ENCODE measurements at places on chromosomes 3 and 15. TPM values are rescaled to one million over a fixed set of nuclear protein-coding genes. Genes with fewer than 3 reads are reported as not detected.
A peak's percentile ranks its signal among the peaks of the same experiment; 100 is the strongest.

Gene FMN1
- 93.9 TPM for total RNA-seq

Gene LSAMP
- 11.0 TPM for total RNA-seq

Gene GABRR3
- total RNA-seq = not detected

Gene ADAMTSL3
- total RNA-seq = 9.4 TPM

Gene GRAMD1C
- 3.7 TPM for total RNA-seq

Gene CADM2
- 4.6 TPM for total RNA-seq

Gene IGSF11
- total RNA-seq = not detected

Gene CAND2
- total RNA-seq = 5.7 TPM

Gene GABPB1
- 20.8 TPM for total RNA-seq

Gene ANKRD63
- 5.2 TPM for total RNA-seq

GRCh38 chr3:63798544-63798943 lies 20.6 kb upstream of the C3orf49 start:
- no peak overlapping the region for H3K4me3 ChIP-seq
- H3K36me3 ChIP-seq = no peaks in the 10 kb centered on the region
- DNase-seq = no peak

DNA sequence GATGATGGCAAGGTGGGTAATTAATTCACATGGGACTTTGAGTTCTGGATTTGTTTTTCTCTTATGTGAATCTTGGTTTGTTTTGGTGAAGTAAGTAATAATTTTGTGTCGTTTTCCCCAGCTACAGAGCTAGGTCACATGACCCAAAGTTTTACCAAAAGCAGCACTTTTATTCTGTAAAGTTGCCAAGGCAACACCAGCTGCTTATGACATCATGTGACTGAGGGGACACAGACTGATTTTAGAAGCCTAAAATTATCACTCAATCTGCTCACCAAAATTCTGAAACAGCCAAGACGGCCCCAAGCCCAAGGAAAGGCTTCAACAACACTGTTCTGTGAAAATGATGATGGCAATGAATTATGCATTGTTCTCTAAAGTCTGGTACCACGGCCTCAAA lies 63.9 kb downstream of the MEX3B start:
- no peak overlapping the region for H3K4me3 ChIP-seq
- H3K4me1 ChIP-seq = no peaks in the 10 kb centered on the region
- H3K27me3 ChIP-seq = no peaks in the 10 kb centered on the region
- no peak for DNase-seq
- no peaks in the 10 kb centered on the region for H3K36me3 ChIP-seq
- H3K27ac ChIP-seq = no peak overlapping the region

GRCh38 chr3:50271314-50271936 lies 2.5 kb downstream of the SEMA3B start:
- no peak overlapping the region for H3K27ac ChIP-seq
- peaks cover 52% of the 10 kb centered on the region for H3K4me1 ChIP-seq
- DNase-seq = no peak
- no peak overlapping the region for H3K4me3 ChIP-seq
- peaks cover 10% of the 10 kb centered on the region for H3K27me3 ChIP-seq
- peaks cover 15% of the 10 kb centered on the region for H3K36me3 ChIP-seq

DNA sequence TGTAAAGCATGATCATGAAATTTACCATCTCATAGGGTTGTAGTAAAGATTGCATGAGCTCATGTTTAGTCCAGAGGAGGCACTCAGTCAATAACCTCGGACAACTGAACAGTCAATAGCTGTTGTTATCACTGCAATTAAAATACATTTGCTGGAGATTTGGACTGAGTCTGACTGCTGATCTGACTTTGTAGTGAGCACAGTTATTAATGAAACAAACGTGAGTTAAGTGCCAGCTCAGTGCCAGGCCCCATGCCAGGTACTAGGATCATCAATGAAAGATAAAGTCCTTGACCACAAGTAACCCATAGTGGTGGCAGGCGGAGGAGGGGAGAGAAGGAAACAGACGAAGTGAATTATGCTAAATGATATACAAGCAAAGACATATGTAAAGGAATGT lies 43.7 kb upstream of the PRICKLE2 start:
- H3K27ac ChIP-seq = peak overlapping the region; percentile 93
- H3K36me3 ChIP-seq = no peaks in the 10 kb centered on the region
- no peak overlapping the region for H3K4me3 ChIP-seq
- H3K4me1 ChIP-seq = peaks cover 35% of the 10 kb centered on the region
- H3K27me3 ChIP-seq = no peaks in the 10 kb centered on the region

DNA sequence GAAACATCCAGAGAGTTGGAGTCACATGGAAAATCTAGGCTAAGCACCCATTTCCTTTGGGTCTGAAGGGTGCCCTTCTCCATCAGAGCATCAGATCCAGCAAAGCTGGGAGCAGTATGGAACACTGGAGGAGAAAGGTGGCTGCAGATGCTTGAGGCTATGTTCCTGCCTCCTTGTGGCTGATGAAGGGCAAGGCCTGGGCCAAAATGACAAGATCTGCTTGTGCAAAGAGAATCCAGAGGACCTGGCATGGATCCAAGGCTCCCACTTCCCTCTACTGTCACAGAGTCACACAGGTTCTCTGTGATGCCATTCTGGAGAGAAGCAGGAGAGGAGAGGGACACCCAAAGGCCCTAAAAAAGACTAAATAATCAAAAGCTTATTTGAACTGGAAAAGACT lies 9.2 kb upstream of the ATP8B4 start:
- peak; percentile 88 for DNase-seq
- H3K27ac ChIP-seq = no peak overlapping the region
- no peaks in the 10 kb centered on the region for H3K27me3 ChIP-seq
- H3K36me3 ChIP-seq = no peaks in the 10 kb centered on the region

DNA sequence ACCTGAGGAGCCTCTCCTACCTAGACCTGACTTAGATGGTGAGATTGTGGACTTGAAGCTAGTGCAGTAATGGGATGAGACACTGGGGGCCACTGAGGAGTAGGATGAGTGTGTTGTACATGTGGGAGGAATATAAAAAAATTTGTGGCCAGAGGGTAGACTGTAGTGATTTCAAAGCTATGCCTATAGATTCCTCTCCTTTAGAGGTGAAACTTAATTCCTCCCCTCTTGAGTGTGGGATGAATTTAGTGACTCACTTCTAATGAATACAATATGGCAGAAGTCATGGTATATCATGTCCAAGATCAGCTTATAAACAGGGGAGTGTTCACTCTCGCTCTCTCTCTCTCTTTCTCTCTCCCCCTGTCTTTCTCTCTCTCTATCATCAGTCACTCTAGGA lies 6.7 kb downstream of the ZNF860 start:
- H3K27ac ChIP-seq = no peak overlapping the region
- no peaks in the 10 kb centered on the region for H3K36me3 ChIP-seq
- no peak overlapping the region for H3K4me3 ChIP-seq
- H3K4me1 ChIP-seq = no peaks in the 10 kb centered on the region
- no peaks in the 10 kb centered on the region for H3K27me3 ChIP-seq
- DNase-seq = no peak

GRCh38 chr3:37907906-37908305 lies 46.2 kb downstream of the CTDSPL start:
- H3K4me1 ChIP-seq = peaks cover 55% of the 10 kb centered on the region
- no peaks in the 10 kb centered on the region for H3K36me3 ChIP-seq
- H3K27ac ChIP-seq = no peak overlapping the region
- DNase-seq = no peak

GRCh38 chr3:109803274-109803673 lies 465.9 kb upstream of the DPPA4 start:
- no peaks in the 10 kb centered on the region for H3K36me3 ChIP-seq
- no peak overlapping the region for H3K4me3 ChIP-seq
- H3K27me3 ChIP-seq = no peaks in the 10 kb centered on the region
- H3K4me1 ChIP-seq = no peaks in the 10 kb centered on the region
- peak; percentile 20 for DNase-seq

GRCh38 chr3:101964861-101965260 lies 115.5 kb downstream of the NFKBIZ start:
- no peaks in the 10 kb centered on the region for H3K4me1 ChIP-seq
- no peaks in the 10 kb centered on the region for H3K27me3 ChIP-seq
- no peak for DNase-seq
- no peak overlapping the region for H3K4me3 ChIP-seq
- no peaks in the 10 kb centered on the region for H3K36me3 ChIP-seq

DNA sequence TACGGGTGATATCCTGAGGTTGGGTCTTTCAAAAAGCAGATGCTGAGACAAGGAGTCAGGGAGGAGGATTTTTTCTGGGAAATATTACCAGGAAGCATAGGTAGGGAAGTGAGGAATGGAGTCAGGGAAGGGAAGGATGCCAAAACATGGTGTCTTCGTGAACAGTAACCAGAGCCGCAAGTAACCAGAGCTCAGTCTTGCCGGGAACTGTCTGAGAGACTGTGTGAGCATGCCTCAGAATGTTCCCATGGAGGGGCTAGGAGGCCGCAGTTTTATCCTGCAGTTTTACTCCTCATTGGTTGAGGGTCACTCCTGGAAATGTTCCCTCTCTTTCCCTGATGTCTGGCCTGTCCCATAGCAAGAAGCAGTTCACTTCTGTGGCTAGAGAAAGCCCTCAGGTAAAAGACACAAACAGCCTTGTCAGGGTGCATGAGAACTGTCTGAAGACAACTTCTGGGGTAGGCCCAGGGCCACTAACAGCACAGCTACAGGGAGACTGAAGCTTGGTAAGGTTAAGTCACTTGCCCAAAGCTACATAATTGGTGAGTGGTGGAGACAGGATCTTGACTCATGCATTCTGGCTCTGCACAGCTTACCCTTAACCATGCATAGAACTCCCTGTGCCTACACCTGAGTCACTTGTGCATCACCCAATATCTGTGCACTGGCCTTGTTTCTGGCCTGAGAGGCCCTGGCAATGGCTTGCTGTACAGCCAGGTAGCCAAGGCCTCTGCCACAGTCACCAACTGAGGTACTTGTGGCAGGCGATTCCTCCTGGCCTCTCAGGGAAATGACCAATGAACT lies 76.3 kb upstream of the FRMD4B start:
- H3K27me3 ChIP-seq = no peaks in the 10 kb centered on the region
- H3K4me3 ChIP-seq = no peak overlapping the region
- H3K27ac ChIP-seq = no peak overlapping the region
- no peaks in the 10 kb centered on the region for H3K4me1 ChIP-seq
- DNase-seq = no peak

DNA sequence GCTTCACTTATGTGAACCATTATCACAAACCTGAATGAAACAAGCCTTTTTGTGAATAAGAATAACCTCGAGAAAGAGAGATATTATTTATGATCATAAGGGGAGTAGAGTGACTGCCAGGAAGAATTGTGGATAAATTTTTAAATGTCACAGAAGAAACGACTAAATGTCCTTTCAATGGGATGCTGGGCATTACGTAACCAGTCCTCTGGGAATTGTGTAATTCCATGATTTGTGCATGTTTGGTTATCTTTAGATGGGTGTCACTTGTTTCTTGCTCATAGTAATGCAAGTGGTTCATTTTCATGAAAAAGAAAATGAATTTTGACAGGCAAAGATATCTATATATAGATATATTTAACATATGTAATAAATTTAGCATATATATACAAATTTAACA lies 379.5 kb upstream of the AGTR1 start:
- H3K4me1 ChIP-seq = no peaks in the 10 kb centered on the region
- no peaks in the 10 kb centered on the region for H3K36me3 ChIP-seq
- DNase-seq = no peak
- no peaks in the 10 kb centered on the region for H3K27me3 ChIP-seq
- no peak overlapping the region for H3K27ac ChIP-seq
- H3K4me3 ChIP-seq = no peak overlapping the region

All from upper lobe of left lung (tissue), 6 donors.